ENCODE measurements at places on chromosomes 4 and X.

- no peak for DNase-seq
These were observed 226.1 kb downstream of the SHOX start for GRCh38 chrX:856566-857290.

DNA sequence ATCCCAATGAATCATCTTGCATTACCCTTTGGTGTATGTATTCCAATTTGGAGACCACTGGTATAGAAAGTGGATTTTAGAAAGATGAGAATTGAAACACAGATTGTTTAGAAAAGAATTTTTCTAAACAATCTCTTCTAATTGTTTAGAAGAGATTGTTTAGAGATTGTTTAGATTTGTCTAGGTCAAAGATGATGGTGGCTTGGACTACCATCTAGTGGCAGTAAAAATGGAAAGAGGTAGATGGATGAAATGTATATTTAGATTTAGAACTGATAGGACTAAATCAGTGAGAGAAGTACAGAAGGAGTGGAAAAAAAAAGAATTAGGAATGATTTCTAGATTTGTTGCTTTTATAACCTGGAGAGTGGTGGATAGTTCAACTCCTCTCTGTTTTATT is 70.6 kb downstream of the ARSJ start:
- no peak for DNase-seq

DNA sequence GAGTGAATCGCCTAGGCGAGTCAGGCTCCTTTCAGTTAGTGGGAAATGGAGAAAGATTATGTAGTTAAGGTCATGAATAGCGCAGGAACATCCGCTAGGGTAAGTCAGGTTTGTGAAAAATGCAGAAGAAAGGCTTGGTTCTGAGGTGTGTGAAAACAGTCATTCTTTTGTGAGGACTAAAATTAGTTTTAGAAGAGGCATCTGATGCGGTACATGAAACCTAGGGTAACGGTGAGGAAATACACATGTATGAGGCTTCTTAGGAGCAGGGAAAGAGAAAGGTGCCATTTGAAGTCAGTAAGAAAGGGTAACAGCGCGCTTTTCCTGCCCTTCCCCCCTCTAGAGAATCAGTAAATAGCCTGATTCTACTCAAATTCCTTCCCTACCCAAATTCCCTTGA is 570 bp upstream of the RNF128 start:
- no peak for DNase-seq

DNA sequence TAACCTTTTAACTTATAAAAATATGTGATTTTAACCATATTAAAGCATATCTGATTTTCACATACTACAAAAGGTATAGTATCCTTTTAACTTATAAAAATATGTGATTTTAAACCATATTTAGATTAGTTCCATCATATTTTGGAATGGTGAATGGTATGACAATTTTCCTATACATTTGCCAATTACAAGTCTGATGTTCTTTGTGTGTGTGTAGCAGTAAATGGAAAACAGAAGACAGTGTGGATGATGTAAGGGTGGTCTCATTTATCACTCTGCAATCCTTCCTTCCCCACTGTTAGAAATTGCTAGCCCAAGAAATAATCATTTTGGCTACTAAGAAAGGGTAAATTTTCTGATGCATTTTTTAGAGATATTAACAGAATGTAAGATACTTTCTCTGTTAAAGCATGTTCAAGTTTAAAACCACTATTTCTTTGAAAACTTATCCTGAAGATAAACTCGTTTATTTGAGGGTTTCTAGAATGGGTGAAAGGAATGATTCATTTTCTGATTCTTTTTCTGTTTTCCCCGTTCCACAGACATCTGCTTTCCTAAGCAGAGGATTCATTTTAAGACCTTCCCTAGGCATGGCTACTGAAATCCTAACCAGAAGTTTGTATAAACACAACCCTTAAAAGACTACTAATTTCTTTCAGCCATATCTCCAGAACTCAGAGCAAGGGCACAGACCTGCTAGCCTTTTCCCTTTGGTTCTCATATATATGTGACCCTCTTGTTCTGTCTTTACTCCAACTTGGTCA is 21.0 kb downstream of the NUDT6 start:
- DNase-seq, result no peak

DNA sequence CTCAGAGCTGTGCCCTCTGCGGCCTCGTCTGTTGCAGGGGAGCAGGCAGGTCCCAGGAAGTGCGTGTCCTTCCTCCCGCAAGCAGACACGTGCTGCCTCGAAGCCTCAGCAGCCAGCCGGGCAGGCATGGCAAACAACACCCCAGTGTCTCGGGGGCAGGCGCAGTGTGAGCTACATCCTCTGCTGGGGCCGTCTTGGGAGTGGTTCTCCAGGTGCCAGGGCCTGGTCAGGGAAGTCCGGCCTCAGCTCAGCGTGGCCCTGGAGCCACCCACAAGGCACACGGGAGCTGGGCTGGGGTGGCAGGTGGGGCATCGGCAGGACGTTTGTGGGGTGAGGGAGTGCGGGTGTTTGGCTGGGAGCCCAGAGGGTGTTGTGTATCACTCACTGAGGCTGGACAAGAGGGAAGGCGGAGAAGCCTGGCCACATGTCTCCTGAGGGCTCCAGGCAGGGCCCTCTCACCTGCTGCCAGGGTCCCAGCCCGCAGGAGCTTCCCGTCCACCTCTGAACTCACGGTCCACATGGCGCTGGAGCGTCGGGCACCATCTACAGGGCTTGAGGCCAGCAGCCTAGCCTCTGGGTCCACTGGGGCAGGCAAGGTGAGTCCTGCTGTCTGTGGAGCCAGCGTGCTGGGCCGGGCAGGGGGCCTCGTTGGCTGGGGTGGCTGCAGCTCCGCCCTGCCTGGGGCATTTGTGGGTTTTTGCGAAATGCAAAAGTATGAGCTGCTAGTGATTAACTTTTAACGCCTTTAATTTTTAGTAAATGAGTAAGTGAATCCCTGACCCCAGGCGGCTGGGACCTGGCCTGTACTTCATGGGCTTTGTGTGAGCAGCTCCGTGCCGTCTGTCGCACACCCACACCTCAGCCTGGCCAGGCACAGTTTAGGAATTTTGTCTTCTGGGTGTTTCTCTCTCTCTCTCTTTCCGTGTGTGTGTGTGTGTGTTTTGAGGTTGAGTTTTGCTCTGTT is 17.3 kb upstream of the UVSSA start:
- no peak for DNase-seq

DNA sequence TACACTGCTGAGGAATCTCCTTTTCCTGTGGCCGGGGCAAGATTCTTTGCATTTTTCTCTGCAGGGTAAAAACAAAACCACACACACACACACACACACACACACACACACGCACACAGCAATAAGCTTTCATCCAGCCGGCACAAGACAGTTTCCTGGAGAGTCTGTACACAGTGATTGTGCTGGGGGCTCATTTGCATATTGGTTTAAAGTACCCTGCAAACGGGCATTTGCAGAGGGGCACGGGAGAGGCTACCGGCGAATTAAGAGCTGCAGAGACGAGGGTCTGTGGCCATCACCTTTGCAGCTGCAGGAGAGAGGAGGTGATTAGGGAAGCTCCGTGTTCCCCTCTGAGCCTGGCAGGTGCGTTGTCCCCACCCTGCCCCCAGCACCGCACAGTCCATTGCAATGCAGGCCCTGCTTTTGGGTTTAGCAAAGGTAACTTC is 219.9 kb downstream of the SHOX start:
- DNase-seq, result no peak

GRCh38 chrX:119758731-119759247 is 401 bp downstream of the SOWAHD start:
- no peak for DNase-seq

GRCh38 chr4:78684325-78685079 is 91.6 kb upstream of the BMP2K start:
- DNase-seq, result no peak

DNA sequence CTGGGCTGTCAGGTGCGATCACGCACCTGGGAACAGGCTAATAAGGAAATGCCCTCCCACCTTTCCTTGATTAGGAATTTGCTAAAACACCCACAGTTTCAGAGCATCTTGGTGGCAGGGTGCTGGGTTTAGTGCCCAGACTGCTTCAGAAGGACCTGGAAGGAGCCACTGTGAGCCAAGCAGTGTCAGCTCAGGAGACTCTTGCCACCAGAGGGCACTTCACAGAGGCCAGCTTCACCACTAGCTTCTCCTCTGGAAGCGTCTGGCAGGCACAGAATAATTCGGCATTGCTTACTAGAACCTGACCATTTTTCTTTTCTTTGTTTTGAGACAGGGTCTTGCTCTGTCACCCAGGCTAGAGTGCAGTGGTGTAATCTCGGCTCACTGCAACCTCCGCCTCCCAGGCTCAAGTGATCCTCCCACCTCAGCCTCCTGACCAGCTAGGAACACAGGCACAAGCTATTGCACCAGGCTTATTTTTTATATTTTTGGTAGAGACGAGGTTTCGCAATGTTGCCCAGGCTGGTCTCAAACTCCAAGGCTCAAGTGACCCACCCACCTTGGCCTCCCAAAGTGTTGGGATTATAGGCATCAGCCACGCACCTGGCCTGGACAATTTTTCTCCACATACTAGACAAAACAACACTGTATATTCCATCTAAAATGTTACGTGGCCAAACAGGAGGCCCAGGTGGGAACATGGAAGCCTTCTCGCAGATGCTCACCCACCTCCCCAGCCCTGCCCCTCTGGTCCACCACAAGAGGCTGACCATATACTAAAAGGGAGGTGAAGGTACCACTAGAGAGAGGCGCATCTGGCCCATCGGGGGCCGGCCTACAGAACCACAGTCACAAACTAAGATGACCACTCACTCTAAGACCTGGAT is 14.1 kb downstream of the NOP14 start:
- DNase-seq, result no peak

GRCh38 chr4:958696-959337 is 14.6 kb downstream of the DGKQ start:
- no peak for DNase-seq

GRCh38 chr4:42541647-42542046 is 115.3 kb downstream of the ATP8A1 start:
- DNase-seq, result no peak

DNA sequence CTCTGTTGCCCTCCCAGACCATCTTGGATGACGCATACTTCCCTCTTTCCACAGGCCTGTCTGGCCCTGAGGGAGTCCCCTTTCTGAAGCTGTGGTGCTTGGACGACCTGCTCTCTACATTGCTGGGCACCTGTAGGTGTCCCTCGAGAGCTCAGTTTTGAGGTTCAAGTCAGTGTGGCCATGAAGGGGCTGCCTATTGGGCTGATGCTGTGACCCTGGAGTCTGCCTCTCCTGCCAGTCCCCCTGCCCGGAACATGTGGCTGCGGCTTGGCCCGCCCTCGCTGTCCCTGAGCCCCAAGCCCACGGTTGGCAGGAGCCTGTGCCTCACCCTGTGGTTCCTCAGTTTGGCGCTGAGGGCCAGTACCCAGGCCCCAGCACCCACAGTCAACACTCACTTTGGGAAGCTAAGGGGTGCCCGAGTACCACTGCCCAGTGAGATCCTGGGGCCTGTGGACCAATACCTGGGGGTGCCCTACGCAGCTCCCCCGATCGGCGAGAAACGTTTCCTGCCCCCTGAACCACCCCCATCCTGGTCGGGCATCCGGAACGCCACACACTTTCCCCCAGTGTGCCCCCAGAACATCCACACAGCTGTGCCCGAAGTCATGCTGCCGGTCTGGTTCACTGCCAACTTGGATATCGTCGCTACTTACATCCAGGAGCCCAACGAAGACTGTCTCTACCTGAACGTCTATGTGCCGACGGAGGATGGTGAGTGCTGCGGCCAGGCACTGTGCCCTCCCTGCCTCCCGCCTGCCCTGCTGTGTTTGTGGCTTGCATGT is 3.0 kb downstream of the NLGN3 start:
- DNase-seq, result no peak

DNA sequence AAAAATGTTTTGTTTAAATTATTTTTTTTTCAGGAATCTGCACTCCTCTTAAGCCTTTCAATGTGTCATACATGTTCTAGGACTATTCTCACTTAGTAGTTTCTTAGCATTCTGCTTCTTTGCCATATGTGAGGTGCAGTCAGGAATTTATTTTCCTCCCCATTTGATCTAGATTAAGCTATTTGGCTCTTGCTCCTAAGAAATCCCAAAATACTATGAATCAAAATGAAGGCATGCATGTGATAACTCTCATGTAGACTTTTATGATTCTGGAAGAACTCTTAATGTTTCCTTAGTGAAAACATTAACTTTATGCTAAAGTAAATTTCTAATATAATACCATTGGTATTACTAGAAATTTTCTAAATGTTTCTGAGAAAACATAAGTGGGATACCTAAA is 664.5 kb downstream of the RAPGEF2 start:
- no peak for DNase-seq

- no peak for DNase-seq
These were observed 80.7 kb upstream of the PRPS1 start for GRCh38 chrX:107547621-107548020.

- no peak for DNase-seq
These were observed 133.7 kb downstream of the DCLK2 start for GRCh38 chr4:150211799-150212445.

GRCh38 chr4:85776096-85776495 is 301.1 kb downstream of the ARHGAP24 start:
- no peak for DNase-seq

- no peak for DNase-seq
These were observed 94.7 kb upstream of the NAP1L5 start for GRCh38 chr4:88792268-88792781.

GRCh38 chr4:78297116-78297800 is 240.1 kb downstream of the FRAS1 start:
- no peak for DNase-seq

DNA sequence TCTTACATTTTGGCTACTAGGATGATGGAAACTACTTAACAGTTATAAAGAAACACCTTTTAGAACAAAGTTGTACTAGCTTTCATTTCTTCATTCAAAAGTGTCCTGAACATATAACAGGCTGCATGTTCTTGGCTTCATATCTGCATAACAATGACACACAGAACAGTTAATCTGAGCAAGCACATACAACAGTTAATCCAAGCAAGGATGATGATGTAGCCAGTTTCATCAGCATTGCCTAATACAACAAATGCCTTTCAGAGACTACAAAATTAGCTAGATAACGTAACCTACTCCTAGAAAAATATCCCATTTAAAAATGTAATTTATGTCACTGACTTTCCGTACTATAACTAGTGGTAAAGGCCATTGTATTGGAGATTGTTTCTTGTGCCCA is 182.1 kb downstream of the SCFD2 start:
- DNase-seq, result no peak

GRCh38 chrX:9958183-9958582 is 9.0 kb upstream of the CLDN34 start:
- DNase-seq, result no peak

Measured in cortex of kidney (tissue), 1 donor.